ENCODE measurements at places on chromosomes 5 and 9.
A peak's percentile ranks its signal among the peaks of the same experiment; 100 is the strongest.

DNA sequence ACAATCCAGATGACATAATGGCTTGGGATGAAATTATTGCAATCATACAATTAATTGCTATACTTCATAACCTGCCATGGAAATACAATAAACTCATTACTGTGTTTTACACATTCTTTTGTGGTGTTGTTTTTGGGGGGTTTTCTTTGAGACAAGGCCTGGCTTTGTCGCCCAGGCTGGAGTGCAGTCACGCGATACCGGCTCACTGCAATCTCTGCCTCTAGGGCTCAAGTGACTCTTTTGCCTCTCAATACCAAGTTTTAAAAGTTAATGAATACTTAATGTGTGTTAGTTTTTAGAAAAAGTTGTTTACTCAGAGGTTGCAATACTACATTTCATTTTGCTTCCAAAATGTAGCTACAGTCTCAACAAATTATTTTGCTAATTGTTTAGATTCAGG is 598.4 kb downstream of the CHSY3 start:
- no peak for DNase-seq
- no peaks in the 10 kb centered on the region for H3K27me3 ChIP-seq
- no peak overlapping the region for H3K27ac ChIP-seq
- H3K36me3 ChIP-seq, result no peaks in the 10 kb centered on the region

- no peaks in the 10 kb centered on the region for H3K27me3 ChIP-seq
- no peaks in the 10 kb centered on the region for H3K36me3 ChIP-seq
- H3K4me3 ChIP-seq, result no peak overlapping the region
Measured at GRCh38 chr5:36177715-36178523, 26.0 kb downstream of the SKP2 start.

DNA sequence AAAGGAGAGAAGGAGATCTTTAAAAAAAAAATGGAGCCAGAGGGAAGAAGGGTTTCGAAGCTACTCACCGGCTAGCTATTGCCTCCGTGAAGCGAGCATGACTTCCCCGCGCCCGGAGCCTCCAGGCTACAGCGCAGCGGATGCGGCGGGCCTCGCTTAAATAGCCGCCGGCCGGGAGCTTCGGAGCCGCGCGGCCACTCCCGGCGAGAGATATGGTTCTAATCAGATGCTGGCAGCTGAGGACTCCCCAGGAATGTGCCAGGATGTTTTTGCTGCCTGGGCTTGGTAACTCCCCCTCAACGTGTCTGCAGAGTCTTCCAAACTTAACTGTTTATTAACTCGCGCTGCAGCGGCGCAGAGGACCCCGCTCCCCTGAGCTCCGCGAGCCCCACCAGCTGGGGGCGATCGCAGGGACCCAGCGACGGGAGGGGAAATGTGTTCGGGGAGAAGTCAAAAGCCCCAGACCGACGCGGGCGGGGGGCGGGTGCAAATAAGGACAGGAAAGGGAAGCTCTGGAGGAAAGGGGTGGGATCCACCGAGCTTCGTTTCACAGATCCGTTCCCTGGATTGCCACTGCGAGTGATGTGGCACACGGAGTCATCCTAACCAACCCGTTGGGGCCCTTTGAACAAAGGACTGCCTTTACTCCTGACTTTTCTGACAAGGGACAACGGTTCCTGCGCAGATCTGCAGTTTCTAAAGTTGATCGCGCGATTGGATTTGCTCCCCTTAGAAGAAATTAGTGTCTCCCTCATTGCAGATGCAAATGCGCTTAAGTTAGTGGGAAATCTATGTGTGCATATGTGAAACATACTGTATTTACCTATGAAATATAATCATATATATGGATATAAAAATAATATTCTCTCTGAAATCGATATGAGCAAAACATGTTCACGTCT is at the start of gene DAB2:
TSS of gene DAB2 (minus strand) at position 245 of the 902 bp plus-strand sequence. CDS start 30,660 bp downstream, outside the sequence.
- peak within 1 kb of the TSS; percentile 93 for H3K27ac ChIP-seq
- peaks cover 23% of the 10 kb centered on the region for H3K4me1 ChIP-seq
- H3K4me3 ChIP-seq, result peak within 1 kb of the TSS; percentile 34
- DNase-seq, result peak; percentile 92
- no peaks in the 10 kb centered on the region for H3K36me3 ChIP-seq
- H3K27me3 ChIP-seq, result no peaks in the 10 kb centered on the region

DNA sequence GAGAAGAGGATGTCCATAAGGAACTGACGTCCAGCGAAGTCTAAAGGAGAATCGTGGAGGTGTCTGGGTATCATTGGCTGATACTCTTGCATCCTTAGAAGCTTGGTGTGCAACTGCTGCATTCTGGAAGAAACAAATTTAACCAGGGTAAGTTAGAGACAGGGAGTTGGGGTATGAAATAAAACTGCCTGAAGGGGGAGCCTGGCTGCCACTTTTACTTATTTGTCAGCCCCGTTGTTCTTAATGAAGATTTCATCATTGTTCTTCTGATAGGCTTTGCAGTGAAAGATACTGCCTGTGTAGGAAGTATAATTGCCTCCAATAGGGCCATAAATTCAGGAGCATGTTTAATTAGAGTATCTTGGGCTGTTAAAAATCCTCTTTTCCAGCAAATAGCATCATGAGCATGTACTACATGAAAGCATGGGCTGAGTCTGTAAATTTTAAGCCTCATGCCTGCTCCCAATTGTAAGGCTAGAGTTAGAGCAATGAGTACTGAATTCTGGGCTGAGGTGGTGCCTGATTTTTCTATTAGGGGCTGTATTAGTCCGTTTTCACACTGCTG is 1264.5 kb upstream of the ACO1 start:
- no peaks in the 10 kb centered on the region for H3K4me1 ChIP-seq
- H3K4me3 ChIP-seq, result no peak overlapping the region
- H3K27me3 ChIP-seq, result no peaks in the 10 kb centered on the region
- H3K27ac ChIP-seq, result no peak overlapping the region
- no peaks in the 10 kb centered on the region for H3K36me3 ChIP-seq
- peak; percentile 36 for DNase-seq

DNA sequence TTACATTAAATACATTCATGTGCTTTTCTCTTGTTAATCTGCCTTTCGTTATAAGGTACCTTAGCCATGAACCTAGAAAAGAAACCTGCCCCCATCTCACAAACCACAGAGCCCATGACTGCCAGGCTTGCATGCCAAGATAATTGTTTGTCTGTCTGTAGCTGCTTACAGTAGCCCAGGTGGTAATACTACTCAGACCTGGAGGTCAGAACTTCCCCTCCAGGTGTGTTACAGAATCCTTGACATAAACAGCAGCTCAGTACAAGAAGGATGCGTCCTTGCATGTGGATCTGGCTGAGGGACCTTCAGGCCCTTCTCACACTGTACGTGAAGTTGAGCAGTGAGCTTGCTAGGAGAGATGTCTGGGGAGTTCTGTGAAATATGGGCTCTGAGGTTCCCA is 291.4 kb downstream of the CSNK1G3 start:
- no peak overlapping the region for H3K27ac ChIP-seq
- peaks cover 10% of the 10 kb centered on the region for H3K4me1 ChIP-seq
- no peak for DNase-seq
- no peaks in the 10 kb centered on the region for H3K27me3 ChIP-seq
- no peak overlapping the region for H3K4me3 ChIP-seq
- no peaks in the 10 kb centered on the region for H3K36me3 ChIP-seq

- no peak overlapping the region for H3K4me3 ChIP-seq
- no peaks in the 10 kb centered on the region for H3K27me3 ChIP-seq
- no peaks in the 10 kb centered on the region for H3K4me1 ChIP-seq
- H3K36me3 ChIP-seq, result peaks cover 4% of the 10 kb centered on the region
Measured at GRCh38 chr5:39014561-39014960, 59.6 kb downstream of the RICTOR start.

GRCh38 chr9:99352826-99353225 is 130.7 kb downstream of the SEC61B start:
- no peak overlapping the region for H3K4me3 ChIP-seq
- no peaks in the 10 kb centered on the region for H3K4me1 ChIP-seq
- no peak for DNase-seq
- no peak overlapping the region for H3K27ac ChIP-seq
- no peaks in the 10 kb centered on the region for H3K36me3 ChIP-seq
- no peaks in the 10 kb centered on the region for H3K27me3 ChIP-seq

- no peak overlapping the region for H3K4me3 ChIP-seq
- no peak for DNase-seq
- no peaks in the 10 kb centered on the region for H3K36me3 ChIP-seq
- H3K4me1 ChIP-seq, result no peaks in the 10 kb centered on the region
- H3K27ac ChIP-seq, result no peak overlapping the region
- no peaks in the 10 kb centered on the region for H3K27me3 ChIP-seq
Measured at GRCh38 chr9:7336356-7337065, 463.1 kb downstream of the DMAC1 start.

DNA sequence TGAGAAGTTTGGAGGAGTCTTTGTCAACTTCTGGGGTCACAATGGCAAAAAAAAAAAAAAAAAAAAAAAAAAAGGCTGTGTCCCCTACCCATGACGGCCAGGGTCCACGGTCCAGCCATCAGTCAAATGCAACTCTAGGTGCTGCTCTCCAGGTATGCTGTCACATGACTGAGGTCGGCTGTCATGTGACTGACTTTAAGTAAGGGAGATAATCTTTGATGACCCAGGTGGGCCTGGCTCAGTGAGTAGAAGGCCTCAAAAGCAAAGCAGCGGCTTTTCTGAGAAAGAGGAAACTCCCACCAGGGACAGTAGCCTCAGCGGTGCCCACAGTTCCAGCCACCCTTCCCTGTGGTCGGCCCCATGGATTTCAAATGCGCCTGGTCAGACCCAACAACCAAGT is 117.7 kb downstream of the ROR2 start:
- peaks cover 22% of the 10 kb centered on the region for H3K4me1 ChIP-seq
- no peak overlapping the region for H3K27ac ChIP-seq
- H3K36me3 ChIP-seq, result no peaks in the 10 kb centered on the region
- no peak for DNase-seq
- no peak overlapping the region for H3K4me3 ChIP-seq

- H3K36me3 ChIP-seq, result peaks cover 5% of the 10 kb centered on the region
- peaks cover 15% of the 10 kb centered on the region for H3K4me1 ChIP-seq
- DNase-seq, result peak; percentile 21
- peak overlapping the region; percentile 86 for H3K27ac ChIP-seq
Measured at GRCh38 chr5:132747616-132748440, 602 bp downstream of the CCNI2 start.

DNA sequence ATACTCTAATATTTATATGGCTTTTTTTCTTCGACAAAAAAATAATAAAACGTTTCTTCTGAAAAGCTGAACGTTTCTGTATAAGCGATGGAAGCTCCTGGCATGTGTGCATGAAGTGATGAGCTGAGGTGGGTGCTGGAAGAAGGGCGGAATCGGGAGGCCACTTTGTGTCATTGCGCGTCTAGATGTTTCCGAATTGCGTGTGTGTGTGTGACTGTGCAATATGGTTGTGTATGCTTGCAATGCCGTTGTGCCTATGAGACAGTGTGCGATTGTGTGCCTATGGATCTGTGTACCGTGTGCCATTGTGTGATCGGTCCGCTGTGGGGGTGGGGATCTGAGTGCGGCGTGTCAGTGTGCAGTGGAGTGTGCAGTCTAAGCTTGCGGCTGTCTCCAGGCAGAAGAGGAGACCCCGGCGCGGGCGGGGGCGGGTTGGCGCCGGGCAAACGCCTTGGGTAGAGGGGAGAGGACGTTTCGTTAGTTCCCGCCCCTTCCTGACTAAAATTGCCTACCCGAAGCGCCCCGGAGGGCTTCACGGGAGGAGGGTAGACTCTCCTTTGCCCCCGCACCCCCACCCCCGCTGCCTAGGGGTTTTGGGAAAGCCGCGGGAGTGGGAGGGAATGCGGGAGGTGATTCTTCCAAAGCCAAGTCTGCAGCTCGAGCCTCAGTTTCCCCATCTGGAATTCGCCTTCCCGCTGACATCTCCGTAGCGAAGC is 24.2 kb downstream of the PCDHGC5 start:
- peaks cover 24% of the 10 kb centered on the region for H3K36me3 ChIP-seq
- H3K27ac ChIP-seq, result peak overlapping the region; percentile 99
- DNase-seq, result peak; percentile 37
- H3K27me3 ChIP-seq, result no peaks in the 10 kb centered on the region

DNA sequence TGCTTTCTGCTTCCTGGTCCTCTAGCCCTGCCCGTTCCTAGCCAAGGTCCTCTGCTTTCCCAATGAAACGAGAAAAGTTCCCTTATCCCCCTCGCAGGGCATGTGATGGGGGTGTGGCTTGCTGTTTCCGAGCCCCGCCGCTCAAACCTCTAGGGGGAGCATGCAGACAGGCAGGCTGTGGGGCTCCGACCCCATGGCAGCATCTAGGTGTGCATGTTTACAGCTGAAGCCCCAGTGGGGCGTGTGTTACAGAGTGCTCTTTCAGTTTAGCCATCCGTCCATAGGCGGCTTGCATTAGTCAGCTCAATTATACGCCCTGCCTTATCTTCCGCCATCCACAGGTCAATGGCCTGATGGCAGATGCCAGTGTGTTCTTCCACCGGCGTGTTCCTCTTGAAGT is 48.3 kb upstream of the SPATA31E1 start:
- peak; percentile 46 for DNase-seq
- H3K4me1 ChIP-seq, result no peaks in the 10 kb centered on the region
- H3K4me3 ChIP-seq, result no peak overlapping the region

- no peaks in the 10 kb centered on the region for H3K36me3 ChIP-seq
- no peak overlapping the region for H3K27ac ChIP-seq
- no peak for DNase-seq
- peaks cover 33% of the 10 kb centered on the region for H3K27me3 ChIP-seq
- peaks cover 3% of the 10 kb centered on the region for H3K4me1 ChIP-seq
- H3K4me3 ChIP-seq, result no peak overlapping the region
Measured at GRCh38 chr5:63960646-63961045, 1.6 kb downstream of the HTR1A start.

DNA sequence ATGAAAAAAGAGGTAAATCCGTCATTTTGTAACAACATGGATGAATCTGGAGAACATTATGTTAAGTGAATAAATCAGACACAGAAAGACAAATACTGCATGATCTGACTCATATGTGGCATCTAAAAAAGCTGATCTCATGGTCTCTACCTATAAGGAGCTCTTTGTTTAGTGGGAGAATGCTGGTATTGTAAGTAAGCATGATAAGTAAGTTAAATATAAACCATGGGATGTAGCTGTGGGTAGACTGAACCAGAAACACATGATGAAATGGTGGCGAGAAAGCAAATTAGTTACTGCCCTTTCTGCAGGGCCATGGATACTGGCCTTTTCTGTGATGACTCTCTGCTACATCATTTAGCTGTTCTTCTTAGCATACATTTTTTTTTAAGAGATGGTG is 66.4 kb upstream of the RUSC2 start:
- DNase-seq, result no peak
- no peak overlapping the region for H3K4me3 ChIP-seq
- H3K36me3 ChIP-seq, result no peaks in the 10 kb centered on the region
- H3K27me3 ChIP-seq, result no peaks in the 10 kb centered on the region
